ENCODE measurements at places on chromosomes 5 and 9.

DNA sequence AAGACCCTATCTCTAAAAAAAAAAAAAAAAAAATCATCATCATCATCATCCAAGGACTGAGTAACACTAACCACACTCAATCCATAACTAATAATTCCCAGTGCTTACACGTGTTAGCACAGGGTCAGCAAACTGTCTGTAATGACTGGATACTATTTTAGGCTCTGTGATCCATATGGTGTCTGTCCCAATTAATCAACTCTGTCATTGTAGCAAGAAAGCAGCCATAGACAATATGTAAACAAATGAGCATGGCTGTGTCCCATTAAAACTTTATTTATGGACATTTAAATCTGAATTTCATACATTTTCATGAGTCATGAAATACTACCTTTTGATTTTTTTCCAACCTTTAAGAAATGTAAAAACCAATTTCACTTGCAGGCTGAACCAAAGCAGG, 148.4 kb downstream of the SIL1 start:
- DNase-seq = no peak

- DNase-seq = no peak
Observed at GRCh38 chr5:178386336-178386931, 153.8 kb upstream of the PHYKPL start.

GRCh38 chr9:38412751-38413150, 11.5 kb downstream of the IGFBPL1 start:
- DNase-seq = no peak

DNA sequence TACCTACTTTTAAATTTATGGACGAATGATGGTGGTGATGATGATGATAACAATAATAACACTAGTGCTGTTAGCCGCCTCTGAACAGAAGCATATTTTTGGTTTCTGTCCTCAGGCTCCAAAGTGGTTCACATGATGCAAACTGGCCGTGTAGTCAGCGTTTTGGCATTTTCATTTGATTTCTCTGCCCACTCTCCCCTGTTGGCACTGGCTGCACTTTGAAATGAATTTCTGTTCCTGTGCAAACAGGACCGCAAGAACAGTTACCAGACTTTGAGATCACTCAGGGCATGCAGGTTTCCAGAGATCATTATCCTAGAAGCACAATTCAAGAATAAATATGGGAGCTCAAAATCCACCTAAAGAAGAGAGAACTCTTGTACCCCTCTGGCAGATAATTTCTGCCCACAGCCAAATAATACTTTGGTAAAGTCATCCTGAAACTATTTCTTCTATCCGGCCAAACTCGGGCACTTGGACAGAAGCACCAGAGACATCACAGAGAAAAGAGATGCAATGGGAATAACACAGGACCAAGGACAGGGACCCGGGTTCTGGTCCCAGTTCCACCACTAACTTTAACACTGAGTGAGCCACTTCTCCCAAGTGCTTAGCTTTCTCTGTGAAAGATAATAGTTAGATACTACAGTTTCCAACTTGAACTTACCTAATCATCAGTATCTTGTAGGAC, 201.7 kb upstream of the PTGER4 start:
- peak; percentile 78 for DNase-seq

Measured in RCC 7860 (cell line).